ENCODE measurements at places on chromosomes 3 and 15.

DNA sequence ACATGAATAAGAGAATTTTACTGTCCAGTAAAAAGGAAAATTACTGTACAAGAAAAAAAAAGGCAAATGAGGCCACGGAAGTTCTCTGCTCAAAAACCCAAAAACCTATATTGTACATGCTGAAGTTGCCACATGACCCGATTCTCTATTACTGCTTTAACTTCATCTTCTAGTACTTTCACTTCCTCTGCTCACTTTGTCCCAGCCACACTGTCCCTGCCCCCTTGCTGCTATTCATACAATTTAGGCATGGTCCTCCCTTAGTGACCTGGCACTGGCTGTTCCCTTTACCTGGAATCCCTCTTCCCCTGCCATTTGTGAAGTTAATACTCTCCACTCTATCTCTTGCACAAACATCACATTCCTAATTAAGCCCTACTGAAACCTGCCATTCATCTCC lies 457.4 kb downstream of the MAGI1 start:
- DNase-seq = no peak

- DNase-seq = no peak
Measured at GRCh38 chr3:183213415-183214276, 39.4 kb upstream of the B3GNT5 start.

DNA sequence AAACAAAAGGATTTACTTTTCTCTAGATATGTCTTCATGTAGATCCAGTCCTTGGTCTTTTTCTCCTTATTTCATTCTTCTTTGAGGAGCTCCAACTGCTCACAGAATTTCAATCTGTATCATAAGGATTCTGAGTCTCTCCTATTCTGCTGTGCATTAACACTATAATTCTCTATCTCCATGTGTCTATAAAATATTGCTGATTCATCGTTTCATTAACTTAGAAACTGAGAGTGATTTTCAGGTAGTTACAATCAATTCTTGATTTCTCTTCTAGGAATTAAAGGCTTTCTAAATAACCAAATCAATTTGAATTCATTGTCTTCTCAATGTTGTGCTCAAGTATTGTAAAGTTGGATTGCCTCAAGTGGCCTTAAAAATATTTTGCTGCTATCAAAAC lies 651.5 kb upstream of the CADM2 start:
- DNase-seq = no peak

DNA sequence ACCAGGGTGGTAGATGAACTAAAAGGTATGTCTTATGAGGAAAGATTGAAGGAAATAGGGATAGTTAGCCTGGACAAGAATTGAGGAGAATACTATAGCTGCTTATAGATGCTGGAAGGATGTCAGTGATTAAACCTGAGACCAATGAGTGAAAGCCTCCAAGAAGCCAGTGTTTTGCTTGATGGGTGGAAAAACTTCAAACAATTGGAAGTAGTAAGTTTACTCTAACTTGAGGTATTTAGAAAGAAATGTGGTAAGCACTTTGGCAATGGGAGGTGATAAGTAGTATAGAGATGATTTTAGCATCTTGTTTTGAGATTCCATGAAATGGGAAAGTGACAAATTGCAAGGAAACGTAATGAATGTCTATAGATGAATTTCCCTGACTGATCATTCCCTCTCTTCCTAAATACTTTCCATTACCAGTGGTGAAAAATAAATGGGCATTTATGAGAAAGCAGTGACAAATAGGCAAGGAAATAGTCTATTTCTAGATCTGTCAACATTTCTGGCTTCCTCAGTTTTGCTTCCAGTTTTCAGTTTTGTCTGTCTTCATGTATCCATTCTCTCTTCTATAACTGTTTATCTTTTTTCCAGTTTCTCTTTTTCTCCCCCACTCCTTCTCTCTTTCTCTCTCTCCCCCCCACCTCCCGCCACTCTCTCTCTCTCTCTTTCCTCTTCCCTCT lies 19.2 kb downstream of the SLC15A2 start:
- DNase-seq = no peak

DNA sequence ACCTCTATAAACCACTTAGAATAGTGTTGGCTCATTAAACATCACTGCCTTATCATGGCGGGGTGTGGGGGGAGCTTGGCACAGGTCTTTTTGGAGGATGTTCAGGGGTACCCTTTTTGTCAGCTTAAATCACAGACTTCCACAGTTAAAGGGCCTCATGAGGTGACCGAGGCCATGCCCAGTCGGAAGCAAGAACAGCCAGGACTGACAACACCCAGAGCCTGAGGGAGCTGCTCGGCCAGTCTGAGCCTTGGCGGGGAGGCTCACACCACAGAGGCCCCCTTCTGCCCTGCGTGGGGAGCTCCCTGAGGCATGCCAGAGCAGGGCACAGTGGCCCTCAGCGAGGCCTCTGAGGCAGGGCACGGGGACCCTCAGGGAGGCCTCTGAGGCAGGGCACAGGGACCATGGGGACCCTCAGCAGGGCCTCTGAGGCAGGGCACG lies 49.5 kb downstream of the UMPS start:
- DNase-seq = no peak

- no peak for DNase-seq
Measured at GRCh38 chr3:195468391-195468776, 25.6 kb upstream of the ACAP2 start.

DNA sequence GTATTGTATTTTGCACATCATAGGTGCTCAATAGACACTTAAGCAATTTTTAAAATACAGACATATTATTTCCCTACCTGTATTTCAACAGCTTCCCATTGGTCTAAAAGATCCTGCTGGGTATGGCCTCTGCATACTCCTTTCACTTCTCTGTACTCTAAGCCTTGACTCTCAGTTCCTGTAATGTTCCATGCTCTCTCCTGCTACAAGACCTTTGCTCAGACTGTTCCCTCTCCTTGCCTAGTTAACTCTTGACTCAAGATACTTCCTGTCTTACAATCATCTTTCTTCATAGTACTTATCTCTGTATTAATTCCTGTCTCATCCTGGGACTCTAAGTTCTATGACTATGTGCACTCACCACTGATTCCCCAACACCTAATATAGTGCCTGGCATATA lies 1.7 kb downstream of the SCN11A start:
- no peak for DNase-seq

DNA sequence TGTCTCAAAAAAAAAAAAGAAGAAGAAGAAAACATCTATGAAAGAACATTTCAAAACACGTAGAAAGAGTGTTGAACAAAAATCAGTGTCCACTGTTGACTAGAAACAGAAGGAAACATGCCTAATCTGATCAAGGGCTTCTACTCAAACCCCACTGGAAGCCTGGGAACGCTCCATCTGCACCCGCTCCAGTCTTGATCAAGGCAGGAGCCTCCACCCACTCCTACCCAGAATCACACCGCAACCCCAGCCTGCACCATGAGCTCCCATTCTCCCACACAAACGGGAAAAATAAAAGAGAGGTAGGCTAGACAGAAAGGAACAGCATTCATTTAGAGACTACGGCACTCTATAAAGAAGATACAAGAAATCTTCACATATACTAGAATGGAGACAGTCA lies 40.9 kb upstream of the OCA2 start:
- DNase-seq = no peak

GRCh38 chr15:76185716-76186115 lies 125.6 kb downstream of the ETFA start:
- DNase-seq = peak; percentile 25

DNA sequence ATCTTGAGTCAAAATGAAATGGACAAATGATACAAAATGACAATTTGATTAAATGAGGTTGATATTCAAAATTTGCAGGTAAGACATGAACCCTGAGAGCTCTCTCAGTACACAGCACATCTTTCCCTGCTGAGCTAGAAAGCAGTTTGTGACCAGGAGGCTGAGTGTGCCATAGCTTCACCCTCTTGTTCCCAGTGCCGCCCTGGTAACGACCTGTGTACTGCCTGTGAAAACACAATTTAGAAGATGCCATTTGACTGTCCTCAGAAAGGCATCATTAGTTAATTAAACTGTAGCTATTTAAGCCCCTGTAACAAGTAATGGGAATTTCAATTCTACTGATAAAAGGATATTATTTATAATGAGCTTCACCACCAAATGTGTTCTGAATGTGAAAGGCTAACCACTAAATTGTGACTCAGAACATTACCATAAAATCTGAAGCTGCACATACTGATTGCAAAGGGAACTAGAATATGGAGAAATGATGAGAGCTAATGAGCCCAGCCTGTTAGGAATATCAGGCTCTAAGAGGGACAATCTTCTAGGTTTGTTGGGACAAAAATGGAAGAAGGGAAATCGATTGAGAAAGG lies 212.9 kb upstream of the ARPP21 start:
- DNase-seq = no peak

GRCh38 chr3:168093790-168094189 lies 1.9 kb downstream of the GOLIM4 start:
- DNase-seq = no peak

DNA sequence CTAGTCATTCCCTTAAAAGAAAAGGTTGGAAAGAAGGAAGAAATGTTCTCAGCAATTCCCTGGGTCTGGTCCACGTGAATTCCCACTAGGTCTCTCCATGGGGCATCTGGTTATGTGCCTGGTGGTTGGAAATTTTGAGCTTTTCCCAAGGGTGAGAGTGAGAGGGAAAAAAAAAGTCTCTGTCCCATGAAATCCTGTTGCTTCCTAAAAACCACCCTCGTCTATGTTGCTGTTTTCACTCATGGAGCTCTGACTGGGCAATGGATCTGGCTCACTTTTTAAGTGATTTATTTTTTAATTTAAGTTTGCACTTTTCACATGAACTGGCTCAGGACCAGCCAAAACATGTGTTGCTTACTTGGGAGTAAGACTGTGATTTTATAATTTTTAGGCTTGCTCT lies 190.1 kb downstream of the CHST2 start:
- DNase-seq = no peak
